ENCODE measurements at places on chromosomes 6 and 20. TPM values are rescaled to one million over a fixed set of nuclear protein-coding genes. Genes with fewer than 3 reads are reported as not detected.

ETV7 gene
- 0.96 TPM for total RNA-seq

TMEM217 gene
- total RNA-seq, result 3.4 TPM

PLN gene
- total RNA-seq, result 177 TPM

BPIFB1 gene
- 1.4 TPM for total RNA-seq

CLVS2 gene
- total RNA-seq, result 4.1 TPM

TP53TG5 gene
- 32.0 TPM for total RNA-seq

VIP gene
- total RNA-seq, result 5.3 TPM

DNA sequence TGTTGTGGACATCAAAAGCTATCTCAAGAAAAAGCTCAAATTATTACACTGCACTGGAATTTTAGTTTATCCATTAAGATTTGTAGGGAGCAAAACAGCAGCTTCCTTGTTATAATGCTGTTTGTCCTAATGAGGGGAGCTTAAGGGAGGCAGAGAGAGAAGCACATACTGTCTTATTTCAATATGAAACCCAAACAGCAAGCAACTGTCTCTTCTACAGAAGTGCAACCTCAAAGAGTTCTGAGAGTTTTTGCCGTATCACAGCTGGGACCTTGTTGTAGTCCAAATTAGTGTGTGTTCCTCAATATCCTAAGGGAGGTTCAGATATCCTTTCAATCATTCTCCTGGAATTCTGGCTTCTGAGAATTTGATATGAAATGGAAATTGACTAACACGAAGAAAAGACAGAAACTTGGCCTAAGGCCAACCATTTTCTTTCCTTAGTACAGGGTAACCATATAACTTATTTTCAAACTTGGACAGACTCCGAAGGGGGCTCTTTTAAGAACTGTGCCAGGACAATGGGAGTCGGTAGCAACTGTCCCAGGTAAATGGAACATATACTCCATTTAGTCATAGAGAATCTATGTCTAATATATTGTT, 149.3 kb upstream of the CCN2 start:
- DNase-seq, result peak; percentile 23

DNA sequence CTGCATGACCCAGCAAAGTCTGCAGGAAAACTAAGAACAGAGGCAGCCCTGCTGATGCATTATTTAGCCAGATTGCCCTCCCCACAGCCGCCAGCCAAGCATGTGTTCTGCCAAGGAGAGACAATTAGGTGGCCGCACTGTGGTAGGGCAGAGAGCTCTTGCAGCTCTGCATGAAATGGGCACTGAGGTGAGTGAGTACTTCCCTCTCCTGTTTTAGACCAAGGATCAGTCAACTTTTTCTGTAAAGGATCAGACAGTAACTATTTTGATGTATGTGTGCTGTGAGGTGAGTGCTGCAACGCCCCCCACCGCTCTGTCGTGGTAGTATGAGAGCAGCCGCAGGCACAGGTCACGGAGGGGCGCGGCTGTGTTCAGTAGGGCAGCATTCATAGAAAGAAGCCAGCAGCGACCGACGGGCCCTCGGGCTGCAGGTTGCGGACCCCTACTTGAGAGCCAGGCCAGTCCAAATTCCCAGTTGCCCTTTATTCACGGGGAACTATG, 23.8 kb upstream of the FAM50B start:
- DNase-seq, result peak; percentile 64

- DNase-seq, result no peak
Observed at GRCh38 chr6:16388488-16388887, 150.1 kb downstream of the GMPR start.

DNA sequence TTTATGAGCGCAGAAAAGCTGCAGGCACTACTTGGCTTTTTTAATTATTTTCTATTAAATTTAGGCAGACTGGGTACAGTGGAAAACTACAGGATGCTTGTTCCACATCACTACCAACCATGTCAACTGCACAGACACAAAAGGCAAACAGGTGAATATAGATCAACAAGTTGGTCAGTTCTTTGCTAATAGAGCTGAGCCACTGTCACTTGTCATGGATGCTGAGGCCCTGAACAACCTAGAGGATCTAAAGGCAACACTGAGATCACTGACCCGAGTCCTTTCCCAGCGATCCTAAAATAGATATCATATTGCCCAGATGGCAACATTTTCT, 34.5 kb upstream of the FAM83C start:
- no peak for DNase-seq

GRCh38 chr20:4581838-4582237, 139.9 kb upstream of the PRND start:
- no peak for DNase-seq

DNA sequence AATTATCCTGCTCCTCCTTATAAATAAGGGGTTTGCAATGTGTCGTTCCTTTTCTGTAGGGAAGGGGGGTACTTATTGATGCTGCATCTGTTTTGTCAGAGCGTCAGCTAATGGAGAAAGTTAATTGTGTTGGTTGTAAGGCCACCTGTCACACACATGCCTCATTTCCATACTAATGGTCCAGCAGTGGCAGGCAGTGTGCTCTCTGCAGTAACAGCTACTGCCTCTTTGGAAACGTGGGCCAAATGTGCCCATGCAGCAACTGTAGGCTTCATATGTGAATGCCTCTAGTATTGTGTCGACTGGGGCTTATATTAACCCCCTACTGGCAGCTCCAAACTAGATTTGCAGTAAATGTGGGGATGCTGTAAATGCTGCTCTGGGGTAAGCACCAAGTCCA, 56.3 kb upstream of the OLIG3 start:
- no peak for DNase-seq

DNA sequence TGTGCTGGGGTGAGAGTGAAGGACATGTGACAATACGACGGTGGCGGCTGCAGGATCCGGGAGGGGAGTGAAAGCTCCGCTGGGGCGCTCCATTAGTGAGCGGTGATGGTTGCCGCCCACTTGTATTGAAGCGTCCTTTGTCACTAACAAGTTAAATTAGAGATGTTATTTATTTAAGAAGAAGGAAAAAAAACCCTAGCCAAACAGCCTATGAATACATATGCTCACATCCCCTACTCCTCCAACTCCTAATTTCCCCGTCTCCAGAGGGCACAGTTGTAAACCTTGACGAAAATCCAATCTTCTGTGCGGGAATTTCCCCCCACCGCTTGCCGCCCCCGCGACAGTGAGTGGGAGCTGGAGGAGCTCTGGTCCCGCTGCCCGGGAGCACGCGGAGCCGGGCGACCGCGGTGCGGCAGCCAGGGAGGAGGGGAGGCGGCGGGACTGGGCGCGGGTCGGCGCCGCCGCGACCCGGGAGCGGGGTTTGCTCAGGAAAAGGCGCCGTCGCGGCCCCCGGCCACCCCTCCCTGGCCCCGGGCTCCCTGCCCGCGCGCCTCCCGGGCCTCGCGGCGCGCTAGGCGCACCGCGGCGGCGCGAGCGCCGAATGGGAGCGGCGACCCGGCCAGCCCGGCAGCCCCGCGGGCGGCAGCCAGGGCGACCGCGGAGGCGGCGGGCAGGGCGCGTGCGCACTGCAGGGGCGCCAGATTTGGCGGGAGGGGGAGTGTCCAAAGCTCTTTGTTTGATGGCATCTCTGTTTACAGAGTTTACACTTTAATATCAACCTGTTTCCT, at the start of gene MYB:
Gene MYB (plus strand): TSS at position 767 of the 791 bp plus-strand sequence. CDS start 206 bp downstream, outside the sequence.
- peak; percentile 40 for DNase-seq

Data from umbilical cord (tissue), 2 donors.